ENCODE measurements at places on chromosomes 2 and 18.

GRCh38 chr2:110866466-110866865 lies 134.1 kb downstream of the ACOXL start:
- H3K4me1 ChIP-seq, result no peaks in the 10 kb centered on the region
- no peak overlapping the region for H3K4me3 ChIP-seq
- no peaks in the 10 kb centered on the region for H3K36me3 ChIP-seq

- H3K36me3 ChIP-seq, result no peaks in the 10 kb centered on the region
- no peak overlapping the region for H3K4me3 ChIP-seq
- H3K4me1 ChIP-seq, result no peaks in the 10 kb centered on the region
- no peak overlapping the region for H3K27ac ChIP-seq
Measured at GRCh38 chr18:12393998-12394397, 13.7 kb upstream of the PRELID3A start.

GRCh38 chr18:55534996-55535395 lies 53.0 kb downstream of the TCF4 start:
- no peak overlapping the region for H3K27ac ChIP-seq
- no peaks in the 10 kb centered on the region for H3K36me3 ChIP-seq
- H3K4me1 ChIP-seq, result no peaks in the 10 kb centered on the region
- no peak for DNase-seq
- H3K4me3 ChIP-seq, result no peak overlapping the region

DNA sequence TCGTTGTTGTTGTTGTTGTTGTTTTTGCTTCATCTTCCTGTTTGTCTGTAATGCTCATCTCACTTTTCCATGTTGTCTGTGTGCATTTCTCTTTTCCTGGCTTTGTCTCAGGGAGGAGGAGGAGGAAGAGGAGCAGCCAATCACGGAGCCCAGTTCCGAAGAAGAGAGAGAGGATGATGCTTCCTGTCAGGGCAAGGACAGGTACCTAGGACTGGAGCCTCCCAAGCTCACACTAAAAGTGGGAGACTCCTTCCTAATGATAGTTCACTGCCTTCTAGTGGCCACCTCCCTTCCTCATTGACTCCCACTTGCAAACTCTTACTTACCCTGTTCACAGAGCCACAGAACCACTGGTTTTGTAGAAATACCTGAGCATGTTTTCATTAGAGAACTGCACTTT lies 179.6 kb downstream of the TPGS2 start:
- H3K4me1 ChIP-seq, result peaks cover 2% of the 10 kb centered on the region
- no peaks in the 10 kb centered on the region for H3K36me3 ChIP-seq
- no peak overlapping the region for H3K27ac ChIP-seq
- no peaks in the 10 kb centered on the region for H3K27me3 ChIP-seq
- H3K4me3 ChIP-seq, result no peak overlapping the region

DNA sequence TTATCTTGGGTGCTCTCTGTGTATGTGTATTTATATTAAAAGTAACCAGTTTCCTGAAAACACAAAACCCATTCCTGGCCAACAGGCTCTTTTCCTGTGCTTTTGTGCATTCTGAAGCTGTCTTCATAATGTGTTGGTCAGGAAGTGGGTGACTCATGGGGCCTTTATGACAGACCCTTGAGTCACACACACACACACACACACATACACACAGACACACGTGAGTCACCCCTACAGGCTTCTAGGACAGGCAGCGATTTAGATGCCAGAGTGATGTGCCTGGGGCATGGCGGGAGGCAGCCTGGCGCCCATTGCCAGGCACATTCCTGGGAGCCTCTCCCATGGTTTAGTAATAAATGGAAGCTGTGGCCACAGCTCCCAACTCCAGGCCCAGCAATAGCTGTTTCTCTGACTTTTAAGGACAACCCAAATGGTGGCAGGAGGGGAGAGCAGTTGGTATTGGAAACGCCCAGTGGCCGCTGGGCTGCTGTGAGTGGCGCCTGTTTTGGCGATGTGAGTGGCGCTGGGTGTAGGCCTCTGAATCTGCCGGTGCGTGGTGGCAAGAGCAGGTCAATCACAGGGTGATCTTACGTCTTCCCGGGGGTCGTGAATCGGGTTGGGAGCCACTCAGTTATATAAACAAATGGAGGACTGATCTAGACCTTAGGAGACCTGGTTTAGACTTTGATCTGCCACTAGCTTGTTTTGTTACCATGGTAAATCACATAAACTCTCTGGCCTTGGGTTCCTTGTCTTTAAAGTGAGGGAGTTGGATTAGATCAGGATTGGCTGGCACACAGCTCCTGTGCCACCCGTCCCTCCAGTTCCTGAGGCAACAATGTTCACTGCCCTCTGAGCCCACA lies 150.7 kb upstream of the DLX2 start:
- no peak overlapping the region for H3K4me3 ChIP-seq
- H3K27me3 ChIP-seq, result no peaks in the 10 kb centered on the region
- H3K36me3 ChIP-seq, result no peaks in the 10 kb centered on the region
- no peaks in the 10 kb centered on the region for H3K4me1 ChIP-seq
- no peak overlapping the region for H3K27ac ChIP-seq

DNA sequence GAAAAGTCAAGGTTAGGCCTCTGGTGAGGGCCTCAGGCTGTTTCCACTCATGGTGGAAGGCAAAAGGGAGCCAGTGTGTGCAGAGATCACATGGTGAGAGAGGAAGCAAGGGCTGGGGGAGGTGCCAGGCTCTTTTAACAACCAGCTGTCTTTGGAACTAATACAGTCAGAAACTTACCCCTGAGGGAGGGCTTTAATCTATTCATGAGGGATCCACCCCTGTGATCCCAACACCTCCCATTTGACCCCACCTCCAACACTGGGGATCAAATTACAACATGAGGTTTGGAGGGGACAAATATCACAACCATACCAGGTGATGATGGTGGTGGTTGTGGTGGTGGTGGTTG lies 10.9 kb downstream of the POLI start:
- H3K27me3 ChIP-seq, result no peaks in the 10 kb centered on the region
- H3K4me3 ChIP-seq, result no peak overlapping the region
- peaks cover 33% of the 10 kb centered on the region for H3K36me3 ChIP-seq

GRCh38 chr2:191661097-191661924 lies 16.6 kb upstream of the NABP1 start:
- H3K4me1 ChIP-seq, result no peaks in the 10 kb centered on the region
- no peaks in the 10 kb centered on the region for H3K36me3 ChIP-seq
- H3K4me3 ChIP-seq, result no peak overlapping the region
- no peak overlapping the region for H3K27ac ChIP-seq

Measured in thoracic aorta (tissue), 2 donors.